ENCODE measurements at places on chromosomes 1 and 21.

DNA sequence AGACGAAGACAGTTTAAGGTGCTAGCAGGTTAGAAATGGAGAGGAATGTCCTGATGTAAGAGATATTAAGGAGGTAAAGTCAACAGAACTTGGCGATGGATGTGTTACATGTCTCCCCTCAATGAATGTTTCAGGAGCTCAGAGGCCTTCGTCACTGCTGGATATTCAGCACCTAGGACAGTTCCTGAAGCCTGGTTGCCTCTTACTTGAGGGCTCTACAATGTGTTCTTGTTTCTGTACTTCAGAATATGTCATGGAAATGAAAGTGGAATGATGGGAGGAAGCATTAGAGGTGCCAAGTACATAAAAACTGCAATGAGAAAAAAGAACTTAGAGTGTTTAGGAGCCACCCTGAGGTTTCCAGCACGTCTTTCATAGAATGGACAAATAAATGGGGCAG is 17.7 kb downstream of the TNR start:
- DNase-seq: no peak

DNA sequence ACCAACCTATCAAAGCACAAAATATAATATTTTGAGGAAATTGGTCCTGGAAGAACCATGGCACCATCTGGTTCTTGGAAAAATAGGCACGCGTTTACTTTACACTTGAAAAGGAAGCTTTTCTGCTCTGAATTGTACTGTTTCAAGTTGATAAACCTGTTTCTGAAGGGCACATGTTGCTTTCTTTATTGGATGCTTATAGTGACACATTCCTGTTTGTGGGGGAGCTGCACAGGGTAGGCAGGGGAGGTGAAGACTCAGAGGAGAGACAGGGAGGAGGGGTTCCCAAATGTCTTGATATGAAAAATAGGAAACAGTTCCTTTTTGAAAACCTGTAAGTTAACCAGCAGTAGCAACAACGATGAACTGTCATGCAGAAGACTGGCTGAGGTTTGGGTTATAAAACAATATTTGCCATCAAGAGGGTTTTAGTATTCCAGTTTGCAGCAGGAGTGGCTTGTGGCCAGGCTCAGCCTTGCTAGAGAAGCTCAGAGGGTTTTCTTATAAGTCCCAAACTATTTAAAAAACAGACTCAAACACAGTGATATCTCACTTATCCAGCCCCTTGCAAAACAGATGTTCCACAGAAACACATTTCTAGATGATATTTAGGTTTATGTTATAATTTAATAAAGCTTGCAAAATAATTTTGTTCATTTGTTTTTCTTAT is 127.0 kb upstream of the MROH9 start:
- no peak for DNase-seq

GRCh38 chr1:116506132-116507004 is 64.5 kb downstream of the CD58 start:
- no peak for DNase-seq

- DNase-seq: no peak
Measured at GRCh38 chr1:147924813-147925212, 3.4 kb upstream of the GPR89B start.

- peak; percentile 4 for DNase-seq
Measured at GRCh38 chr1:232904566-232904965, 45.8 kb upstream of the NTPCR start.

GRCh38 chr1:8461351-8462110 is 143.6 kb downstream of the SLC45A1 start:
- no peak for DNase-seq

GRCh38 chr1:212909652-212910063 is 40.7 kb upstream of the VASH2 start:
- no peak for DNase-seq

GRCh38 chr1:78224246-78224785 is 178.6 kb downstream of the GIPC2 start:
- DNase-seq: no peak

GRCh38 chr21:35652872-35653271 is 407.5 kb downstream of the SETD4 start:
- DNase-seq: peak; percentile 19

DNA sequence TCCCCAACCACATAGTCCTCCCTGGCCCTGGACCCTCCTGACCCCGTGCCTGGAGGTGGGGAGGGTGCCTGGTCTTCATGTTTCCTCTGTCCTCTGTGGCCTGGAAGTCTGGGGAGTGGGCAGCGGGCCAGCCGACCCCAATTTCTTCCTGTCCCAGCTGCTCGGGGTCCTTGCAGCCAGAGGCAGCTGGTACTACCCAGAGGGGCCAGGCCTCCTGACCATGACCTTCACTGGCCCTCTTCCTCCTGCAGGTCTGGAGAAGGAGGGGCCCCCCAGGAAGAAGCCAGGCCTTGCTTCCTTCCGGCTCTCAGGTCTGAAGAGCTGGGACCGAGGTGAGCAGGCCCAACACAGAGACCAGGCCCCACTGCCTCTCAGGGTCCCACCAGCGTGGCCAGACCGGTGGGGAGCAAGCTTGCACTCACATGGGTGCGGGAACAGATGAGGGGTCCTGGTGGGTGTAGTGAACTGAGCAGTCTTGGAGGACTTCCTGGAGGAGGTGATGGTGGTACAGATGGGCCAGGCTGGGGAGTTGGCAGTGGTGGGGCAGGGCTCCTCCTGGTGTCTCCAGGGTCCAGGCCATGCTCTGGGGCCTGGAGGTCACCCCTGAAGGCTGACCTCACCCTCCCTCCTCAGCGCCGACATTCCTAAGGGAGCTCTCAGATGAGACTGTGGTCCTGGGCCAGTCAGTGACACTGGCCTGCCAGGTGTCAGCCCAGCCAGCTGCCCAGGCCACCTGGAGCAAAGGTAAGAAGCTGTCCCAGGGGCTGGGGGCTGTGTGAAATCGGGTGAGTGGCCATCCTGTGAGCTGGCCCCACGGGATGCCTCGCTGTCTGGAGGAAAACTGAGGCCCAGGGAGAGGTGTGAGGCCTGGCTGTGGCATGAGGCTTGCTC is 32.7 kb downstream of the TRIM11 start:
- DNase-seq: no peak

GRCh38 chr1:184194236-184194635 is 142.7 kb downstream of the TSEN15 start:
- no peak for DNase-seq

- no peak for DNase-seq
Measured at GRCh38 chr1:58943776-58944175, 159.9 kb upstream of the JUN start.

- DNase-seq: no peak
Measured at GRCh38 chr1:184757406-184757805, 2.7 kb upstream of the EDEM3 start.

GRCh38 chr1:117838911-117839310 is 90.5 kb downstream of the GDAP2 start:
- DNase-seq: no peak

DNA sequence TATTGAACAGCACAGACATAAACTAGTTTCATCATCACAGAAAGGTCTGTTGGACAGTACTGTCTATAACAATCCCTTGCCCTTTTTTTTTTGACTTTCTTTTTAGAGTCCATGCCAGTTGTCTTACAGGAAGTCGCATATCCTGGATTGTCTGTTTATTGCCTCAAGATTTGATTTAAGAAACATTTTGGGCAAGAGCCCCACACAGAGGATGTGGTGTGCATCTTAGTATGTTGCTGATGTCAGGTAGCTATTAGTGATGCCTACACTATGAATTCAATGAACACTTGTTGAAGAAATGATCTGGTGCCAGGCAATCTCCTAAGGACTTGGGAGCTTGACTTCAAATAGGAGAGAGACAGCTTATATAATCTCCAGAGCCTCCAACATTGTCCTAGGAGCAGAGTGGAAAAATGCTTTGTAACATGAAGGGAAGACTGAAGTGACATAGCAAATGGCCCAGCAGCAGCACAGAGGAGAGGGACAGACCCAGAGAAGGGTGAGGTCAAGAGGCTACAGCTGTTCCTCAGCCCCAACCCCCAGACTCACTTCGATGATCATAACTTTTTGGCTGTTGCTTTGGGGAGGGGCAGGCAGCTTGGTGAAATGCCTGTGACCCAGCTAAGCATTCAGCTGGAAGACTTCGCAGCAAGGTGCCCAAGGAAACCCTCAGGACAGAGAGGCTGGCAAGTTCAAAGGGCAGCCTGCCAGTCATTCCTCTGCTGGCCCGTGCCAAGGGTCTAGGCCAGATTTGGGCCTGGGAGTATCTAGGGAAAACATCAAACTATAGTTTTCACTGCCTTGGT is 7.5 kb upstream of the RAB29 start:
- DNase-seq: no peak

- no peak for DNase-seq
Measured at GRCh38 chr1:198175423-198176170, 18.8 kb downstream of the NEK7 start.

DNA sequence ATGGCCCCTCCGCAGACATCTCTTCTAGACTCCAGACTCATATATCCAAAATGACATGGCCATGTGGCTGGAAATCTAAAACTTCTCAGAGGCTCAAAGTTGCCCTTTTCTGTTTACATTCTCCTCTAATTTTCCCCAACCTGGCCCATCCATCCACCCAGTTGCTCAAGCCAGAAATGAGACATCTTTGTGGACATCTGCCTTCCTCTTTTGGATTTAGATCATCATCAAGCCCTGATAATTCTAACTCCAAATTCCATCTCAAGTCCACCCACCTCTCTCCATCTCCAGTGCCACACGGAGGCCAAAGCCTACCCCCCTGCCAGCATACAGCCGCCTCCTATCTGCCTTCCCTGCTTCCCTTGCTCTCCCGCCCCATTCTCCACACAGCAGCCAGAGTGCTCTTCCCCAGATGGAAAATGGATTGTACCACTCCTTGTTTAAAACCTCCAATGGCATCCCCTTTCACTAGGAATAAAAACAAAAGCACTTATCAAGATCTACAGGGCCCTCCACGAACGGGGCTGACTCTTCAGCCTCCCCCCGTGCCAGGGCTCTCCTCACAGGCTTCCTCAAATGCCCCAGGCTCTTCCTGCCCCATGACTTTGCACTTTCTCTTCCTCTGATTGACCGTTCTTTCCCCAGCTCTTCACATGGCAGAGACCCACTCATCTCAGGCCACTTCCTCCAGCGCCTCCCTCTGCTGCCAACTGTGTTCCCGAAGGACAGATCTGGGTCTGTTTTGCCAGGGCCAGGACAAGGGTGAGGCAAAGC is 40.1 kb downstream of the SYT6 start:
- DNase-seq: peak; percentile 87

DNA sequence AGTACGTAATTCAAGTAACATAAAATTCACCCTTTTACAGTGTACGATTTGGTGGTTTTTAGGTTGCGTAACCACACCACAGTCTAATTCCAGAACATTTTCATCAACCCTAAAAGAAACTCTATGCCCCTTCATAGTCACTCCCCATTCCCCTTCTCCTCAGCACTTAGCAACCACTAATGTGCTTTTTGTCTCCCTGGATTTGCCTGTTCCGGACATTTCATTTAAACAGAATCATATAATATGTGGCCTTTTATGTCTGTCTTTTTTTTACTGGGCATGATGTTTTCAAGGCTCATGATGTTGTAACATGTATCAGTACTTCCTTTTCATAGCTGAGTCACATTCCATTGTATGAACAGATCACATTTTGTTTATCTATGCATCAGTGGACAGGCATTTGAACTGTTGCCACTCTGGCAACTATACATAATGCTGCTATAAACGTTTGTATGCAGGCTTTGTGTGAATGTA is 20.8 kb downstream of the OBSCN start:
- DNase-seq: peak; percentile 11

GRCh38 chr1:9363061-9363471 is 70.4 kb downstream of the SPSB1 start:
- no peak for DNase-seq

GRCh38 chr1:14429577-14429976 is 168.9 kb upstream of the KAZN start:
- no peak for DNase-seq

- no peak for DNase-seq
Measured at GRCh38 chr1:11561740-11562139, 82.8 kb downstream of the DISP3 start.

DNA sequence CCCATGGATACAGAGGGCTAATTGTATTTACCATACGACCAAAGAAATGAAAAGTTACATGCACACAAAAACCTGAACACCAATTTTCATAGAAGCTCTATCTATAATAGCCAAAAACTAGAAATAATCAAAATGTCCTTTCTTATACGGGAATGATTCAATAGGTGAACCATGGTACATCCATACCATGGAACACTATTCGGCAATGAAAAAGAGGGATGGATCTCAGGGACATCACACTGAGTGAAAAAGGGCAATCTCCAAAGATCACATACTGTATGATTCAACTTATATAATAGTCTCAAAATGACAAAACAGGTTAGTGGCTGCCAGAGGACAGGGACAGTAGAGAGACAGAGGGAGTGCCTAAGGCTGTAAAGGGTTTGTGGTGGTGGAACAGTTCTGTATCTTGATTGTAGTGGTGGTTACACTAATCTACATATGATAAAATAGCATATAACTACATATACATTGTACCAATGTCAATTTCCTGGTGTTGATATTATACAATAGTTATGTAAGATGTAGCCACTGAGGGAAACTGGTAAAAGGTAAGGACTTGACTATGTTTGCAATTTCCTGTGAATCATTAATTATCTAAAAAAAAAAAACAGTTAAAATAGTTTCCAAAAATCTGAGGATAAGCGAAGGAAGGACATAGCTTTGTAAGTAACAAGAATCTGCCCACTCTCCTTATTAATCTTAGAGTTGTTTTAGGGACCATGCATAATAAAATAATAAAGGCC is 3.7 kb downstream of the RSBN1 start:
- DNase-seq: no peak

GRCh38 chr21:43315244-43316137 is 111.4 kb downstream of the SIK1 start:
- DNase-seq: peak; percentile 13

- DNase-seq: peak; percentile 67
Measured at GRCh38 chr1:8077120-8077573, 51.0 kb upstream of the ERRFI1 start.

- DNase-seq: no peak
Measured at GRCh38 chr1:210231846-210232510, 618 bp upstream of the SERTAD4 start.

GRCh38 chr21:19900149-19900548 is 1098.1 kb upstream of the NCAM2 start:
- no peak for DNase-seq

DNA sequence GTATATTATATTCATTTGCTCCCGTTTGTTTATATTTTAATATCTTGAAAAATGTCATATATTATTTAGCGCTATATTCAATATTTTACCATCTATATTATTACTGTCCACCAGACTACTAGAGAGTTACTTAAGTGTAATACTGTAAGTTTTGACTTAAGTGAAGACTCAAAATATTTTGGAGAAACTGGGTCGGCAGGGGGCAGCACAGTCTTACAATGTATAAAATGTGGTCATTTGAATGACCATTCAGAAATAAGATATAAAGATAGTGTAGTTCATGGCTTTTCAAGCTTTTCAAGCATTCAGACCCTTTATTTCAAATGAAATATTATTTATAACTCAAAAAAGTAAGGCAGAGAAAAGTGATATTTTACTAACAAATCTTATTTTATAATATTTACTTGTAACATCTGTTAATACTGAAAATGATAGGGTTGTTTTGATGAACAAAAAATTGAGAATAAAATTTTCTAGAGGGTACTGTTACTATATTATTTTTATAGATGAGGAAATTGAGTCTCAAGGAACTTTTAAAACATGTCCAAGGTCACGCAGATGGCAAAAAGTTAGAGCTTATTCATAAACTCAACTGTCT is 89.0 kb upstream of the SERTAD4 start:
- DNase-seq: peak; percentile 76

GRCh38 chr1:160053548-160054365 is 16.2 kb downstream of the KCNJ10 start:
- DNase-seq: no peak
